Subcutaneous preadipocyte (primary cell): ENCODE measurements at places on chromosomes 1 and 21. TPM values are rescaled to one million over a fixed set of nuclear protein-coding genes. Genes with fewer than 3 reads are reported as not detected.

The EDARADD gene
- not detected in 2 replicates for total RNA-seq

The ZSCAN20 gene
- total RNA-seq: 7.7 and 8.8 TPM in 2 replicates

The MTR gene
- 29.8 and 42.8 TPM in 2 replicates for total RNA-seq

The PRUNE1 gene
- total RNA-seq: 5.1 and 5.7 TPM in 2 replicates

The THEMIS2 gene
- 10.3 and 13.9 TPM in 2 replicates for total RNA-seq

The TNFRSF8 gene
- total RNA-seq: under 0.01 TPM in 1 of 2 replicates, not detected in the other

The KCNQ4 gene
- not detected in 2 replicates for total RNA-seq

The IFI44 gene
- total RNA-seq: 7.8 and 26.5 TPM in 2 replicates

The KRTAP13-2 gene
- total RNA-seq: not detected in 2 replicates

The ZNF697 gene
- total RNA-seq: 12.9 and 19.4 TPM in 2 replicates

The CD84 gene
- total RNA-seq: under 0.01 TPM in 1 of 2 replicates, not detected in the other

The DDI2 gene
- total RNA-seq: 26.6 and 28.3 TPM in 2 replicates

The RGSL1 gene
- total RNA-seq: not detected in 2 replicates

The HAPLN2 gene
- not detected in 2 replicates for total RNA-seq

The OLIG1 gene
- total RNA-seq: not detected in 2 replicates

The UTS2 gene
- under 0.01 TPM in 1 of 2 replicates, not detected in the other for total RNA-seq

The FAAP20 gene
- 15.4 and 18.0 TPM in 2 replicates for total RNA-seq

The ITLN2 gene
- total RNA-seq: not detected in 2 replicates

The CBR3 gene
- 19.5 and 35.6 TPM in 2 replicates for total RNA-seq

The OR2T2 gene
- not detected in 2 replicates for total RNA-seq

The TSPAN1 gene
- total RNA-seq: 0.20 TPM in 1 of 2 replicates, not detected in the other

The CFHR2 gene
- not detected in 2 replicates for total RNA-seq

The OR2L13 gene
- not detected in 2 replicates for total RNA-seq

The PCBP3 gene
- 15.1 and 42.6 TPM in 2 replicates for total RNA-seq

The HES3 gene
- not detected in 2 replicates for total RNA-seq

The VCAM1 gene
- total RNA-seq: 0.20 and 0.37 TPM in 2 replicates

The INSRR gene
- not detected in 2 replicates for total RNA-seq

The OR2G6 gene
- not detected in 2 replicates for total RNA-seq

The PDC gene
- 0.20 TPM in 1 of 2 replicates, not detected in the other for total RNA-seq

The PRRX1 gene
- 384 and 523 TPM in 2 replicates for total RNA-seq

The MPZ gene
- 1.8 and 2.9 TPM in 2 replicates for total RNA-seq

The CRYAA gene
- not detected in 2 replicates for total RNA-seq
